Tibial nerve (tissue), 4 donors: ENCODE measurements at places on chromosomes 12 and 14. TPM values are rescaled to one million over a fixed set of nuclear protein-coding genes. Genes with fewer than 3 reads are reported as not detected.

- DNase-seq, result no peak
Measured at GRCh38 chr12:121932176-121932536, 13.8 kb downstream of the CFAP251 start.

GRCh38 chr14:65791191-65791981 lies 378.9 kb downstream of the FUT8 start:
- DNase-seq, result no peak

The KRT75 gene
- total RNA-seq, result not detected

The MYF6 gene
- total RNA-seq, result not detected
